ENCODE measurements at places on chromosomes 1 and 21.

DNA sequence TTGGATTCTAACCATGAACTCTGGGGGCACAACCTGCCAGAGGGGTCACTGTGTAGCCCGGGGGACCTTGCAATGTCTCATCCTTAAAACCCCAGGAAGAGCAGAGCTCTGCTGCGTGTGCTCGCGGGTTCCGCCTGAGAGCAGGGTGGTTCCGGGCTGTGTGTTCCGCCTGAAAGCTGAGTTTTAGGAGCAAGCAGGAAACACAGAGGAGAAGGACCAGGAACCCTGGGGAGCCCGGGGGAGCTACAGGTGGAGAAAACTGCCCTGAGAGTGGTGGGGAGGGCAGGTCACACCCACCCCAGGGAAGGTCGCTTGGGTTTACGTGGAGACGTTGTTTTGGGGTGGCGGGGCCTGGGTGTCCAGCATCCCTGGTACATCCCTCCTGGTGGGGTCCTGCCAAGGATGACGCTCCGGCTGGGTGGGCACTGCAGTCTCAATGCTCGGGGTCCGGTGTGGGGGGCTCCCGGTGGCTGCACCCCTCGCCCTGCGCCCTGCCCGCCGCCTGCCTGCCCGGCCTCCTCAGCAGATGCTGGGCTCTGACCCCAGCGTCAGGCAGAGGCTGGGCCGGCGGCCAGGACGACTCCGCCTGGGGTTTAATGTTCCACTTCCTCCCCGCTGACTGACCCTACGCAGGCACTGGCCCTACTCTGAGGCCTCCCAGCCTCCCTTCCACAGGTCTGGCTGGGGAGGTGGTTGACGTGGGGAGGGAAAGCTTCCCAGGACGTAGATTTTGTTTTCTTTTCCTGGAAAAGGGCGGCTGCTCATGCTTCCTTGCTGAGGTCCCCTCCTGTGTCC, 17.3 kb upstream of the C1orf159 start:
- DNase-seq = no peak

- no peak for DNase-seq
These were observed 70.5 kb downstream of the SSBP3 start for GRCh38 chr1:54335755-54336108.

- DNase-seq = no peak
These were observed 52.8 kb downstream of the C4BPA start for GRCh38 chr1:207156826-207157225.

- DNase-seq = no peak
These were observed 1.4 kb downstream of the GOLPH3L start for GRCh38 chr1:150695561-150695960.

- no peak for DNase-seq
These were observed 47.3 kb upstream of the FGGY start for GRCh38 chr1:59249396-59250137.

DNA sequence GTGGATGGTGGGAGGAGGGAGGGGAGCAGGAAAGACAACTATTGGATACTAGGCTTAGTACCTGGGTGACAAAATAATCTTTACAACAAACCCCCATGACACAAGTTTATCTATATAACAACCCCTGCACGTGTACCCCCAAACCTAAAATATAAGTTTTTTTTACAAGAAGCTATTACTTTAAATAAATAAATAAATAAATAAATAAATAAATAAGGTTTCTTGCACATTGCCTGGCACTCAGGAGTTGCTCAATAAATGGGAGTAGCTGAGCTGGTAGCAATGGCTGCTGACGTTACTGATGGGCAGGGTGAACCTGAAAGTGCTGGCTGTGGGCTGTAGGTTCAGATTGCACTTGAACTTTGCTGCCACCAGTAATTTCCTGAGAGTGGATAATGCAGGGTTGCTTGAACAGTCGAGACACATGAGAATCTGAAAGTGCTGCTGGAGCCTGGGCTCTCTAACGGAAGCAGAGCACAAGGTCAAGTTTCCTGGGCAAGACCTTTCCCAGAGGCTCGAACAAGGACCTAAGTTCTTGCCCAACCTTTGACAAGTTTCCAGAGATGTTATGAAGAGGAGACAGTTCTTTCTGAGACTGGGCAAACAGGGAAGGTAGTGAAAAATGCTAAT, 14.8 kb upstream of the KCNE2 start:
- no peak for DNase-seq

GRCh38 chr1:198915327-198916231, 276.7 kb downstream of the PTPRC start:
- no peak for DNase-seq

- no peak for DNase-seq
These were observed 180.8 kb downstream of the RPS6KC1 start for GRCh38 chr1:213231795-213232231.

- DNase-seq = no peak
These were observed 10.8 kb upstream of the LRRC71 start for GRCh38 chr1:156909671-156910070.

DNA sequence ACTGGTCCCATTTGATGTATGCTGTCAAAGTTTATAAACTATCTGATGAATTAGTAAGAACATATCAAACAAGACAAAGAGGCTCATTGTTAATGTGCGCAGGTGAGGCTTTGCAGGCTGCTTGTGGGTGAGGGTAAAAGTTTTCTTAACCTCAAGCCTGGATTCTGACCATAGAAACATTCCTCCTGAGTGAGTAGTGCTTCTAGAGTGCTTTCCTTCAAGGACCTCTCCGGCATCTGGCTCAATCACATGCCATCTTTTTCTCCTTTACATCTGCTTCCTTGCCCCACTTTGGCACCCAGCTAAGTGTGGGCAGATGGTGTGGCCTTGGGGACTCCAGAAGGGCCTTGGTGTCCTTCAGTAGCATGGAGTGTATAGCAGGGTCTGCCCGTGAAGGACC, 104.0 kb downstream of the ROR1 start:
- no peak for DNase-seq

GRCh38 chr1:207873055-207873890, 37.7 kb downstream of the CD34 start:
- no peak for DNase-seq

DNA sequence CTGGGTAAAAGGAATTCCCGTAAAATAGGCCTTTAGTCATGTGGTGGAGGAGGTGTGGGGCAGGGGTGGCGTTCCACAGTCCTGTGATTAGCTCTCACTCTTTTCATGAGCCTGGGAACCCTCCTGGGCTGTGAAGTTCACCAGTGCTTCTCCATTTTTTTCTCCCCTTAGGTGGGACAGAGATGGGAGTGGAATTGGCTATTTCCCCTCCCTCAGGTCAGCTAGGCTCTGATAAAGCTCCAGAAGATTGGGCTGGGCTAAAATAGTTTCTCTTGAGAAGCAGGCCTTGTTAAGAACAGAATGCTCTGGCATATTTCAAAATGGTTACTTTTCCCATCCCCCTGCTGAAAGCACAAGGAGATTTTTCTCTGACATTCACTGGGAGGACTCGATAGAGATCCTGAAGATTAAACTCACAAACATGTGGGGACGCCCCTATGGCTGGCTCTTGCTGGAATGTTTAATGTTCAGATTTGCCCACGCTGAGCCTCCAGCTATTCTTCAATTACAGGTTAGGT, 33.4 kb upstream of the SLC2A1 start:
- DNase-seq = no peak

GRCh38 chr1:233998456-233998855, 94.0 kb downstream of the SLC35F3 start:
- DNase-seq = no peak

GRCh38 chr1:116692879-116693278, 25.3 kb upstream of the IGSF3 start:
- DNase-seq = no peak

- DNase-seq = no peak
These were observed 6.9 kb downstream of the HTR1D start for GRCh38 chr1:23210351-23210785.

GRCh38 chr1:8584316-8584715, 233.1 kb downstream of the RERE start:
- DNase-seq = no peak

GRCh38 chr1:69570356-69570755, 2.6 kb downstream of the LRRC7 start:
- DNase-seq = no peak

GRCh38 chr1:201171063-201172036, 17.1 kb upstream of the TMEM9 start:
- DNase-seq = peak; percentile 15

DNA sequence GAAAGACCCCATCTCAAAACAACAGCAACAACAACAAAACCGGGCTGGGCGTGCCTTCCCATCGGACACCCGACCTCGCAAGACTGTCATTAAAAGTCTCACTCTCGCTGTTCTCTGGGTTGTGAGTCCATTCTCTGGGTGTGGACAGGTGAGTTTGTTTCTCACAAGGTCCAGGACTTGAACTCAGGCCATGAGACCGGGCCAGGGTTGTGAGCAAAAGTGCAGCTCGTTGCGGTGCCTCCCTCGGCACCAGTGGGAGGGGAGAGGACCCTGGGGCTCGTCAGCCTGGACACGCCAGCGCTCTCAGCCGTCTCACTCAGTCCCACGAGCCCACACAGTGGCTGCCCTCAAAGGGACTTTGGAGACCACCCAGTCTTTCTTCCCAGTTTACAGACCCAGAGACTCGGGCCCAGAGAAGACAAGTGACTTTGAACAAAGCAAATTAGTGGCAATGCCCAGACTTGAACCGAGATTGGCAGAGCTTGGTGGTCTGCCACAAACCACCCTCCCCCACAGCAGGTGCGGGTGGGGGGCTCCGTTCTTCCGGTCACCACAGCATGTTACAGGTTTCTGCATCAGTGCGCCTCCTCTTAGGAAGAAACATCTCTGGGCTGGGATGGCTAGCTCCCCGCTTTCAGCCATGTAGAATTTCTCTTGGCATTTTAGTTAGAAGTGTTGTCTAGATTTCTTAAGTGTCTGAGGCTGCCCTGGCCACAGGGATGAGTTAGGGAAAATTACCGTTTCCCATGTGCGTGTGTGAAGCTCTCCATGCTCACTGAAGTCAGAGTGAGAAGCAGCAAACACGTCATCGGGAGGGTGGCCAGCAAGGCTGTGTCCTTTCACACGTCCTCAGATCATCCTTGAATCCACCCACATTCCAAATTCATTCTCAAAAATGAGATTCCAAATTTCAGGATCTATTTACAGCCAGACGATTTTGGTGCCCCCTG, 28.3 kb downstream of the LRRC3 start:
- DNase-seq = no peak

DNA sequence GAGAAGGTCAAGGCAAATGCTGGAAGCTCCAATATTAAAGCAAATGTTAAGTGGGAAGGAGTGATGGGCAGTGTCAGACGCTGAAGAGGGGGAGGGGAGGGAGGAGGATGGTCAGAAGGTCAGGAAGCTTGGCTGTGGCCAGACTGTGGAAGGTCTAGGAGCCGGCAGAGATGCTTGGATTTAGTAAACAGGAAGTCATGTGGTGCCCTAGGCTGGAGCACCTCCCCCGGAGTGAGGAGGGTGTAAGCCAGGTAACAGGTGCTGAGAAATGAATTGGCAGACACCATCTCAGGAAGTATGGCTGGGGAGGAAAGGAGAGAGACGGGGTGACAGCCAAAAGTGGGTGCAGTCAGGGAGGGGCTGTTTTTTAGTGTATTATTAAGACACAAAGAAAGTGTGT, 17.7 kb downstream of the CSMD2 start:
- DNase-seq = no peak

GRCh38 chr21:32189688-32190483, 89.0 kb downstream of the MIS18A start:
- DNase-seq = no peak

DNA sequence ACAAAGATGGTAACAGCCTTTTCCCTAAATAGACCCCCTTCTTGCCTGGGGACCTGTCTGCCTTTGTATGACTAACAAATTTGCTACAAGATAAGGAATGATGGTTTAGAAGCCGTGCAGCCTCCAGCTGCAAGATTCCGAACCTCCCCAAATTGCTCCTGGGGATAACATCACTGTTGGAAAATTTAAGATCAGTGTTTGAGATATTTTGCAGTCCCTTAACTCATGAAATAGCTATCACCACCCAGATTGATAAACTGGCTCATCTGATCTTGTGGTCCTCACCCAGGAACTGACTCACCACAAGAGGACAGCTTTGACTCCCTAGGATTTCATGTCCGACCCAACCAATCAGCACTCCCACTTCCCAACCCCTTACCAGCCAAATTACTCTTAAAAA, 254.7 kb downstream of the USH2A start:
- no peak for DNase-seq

DNA sequence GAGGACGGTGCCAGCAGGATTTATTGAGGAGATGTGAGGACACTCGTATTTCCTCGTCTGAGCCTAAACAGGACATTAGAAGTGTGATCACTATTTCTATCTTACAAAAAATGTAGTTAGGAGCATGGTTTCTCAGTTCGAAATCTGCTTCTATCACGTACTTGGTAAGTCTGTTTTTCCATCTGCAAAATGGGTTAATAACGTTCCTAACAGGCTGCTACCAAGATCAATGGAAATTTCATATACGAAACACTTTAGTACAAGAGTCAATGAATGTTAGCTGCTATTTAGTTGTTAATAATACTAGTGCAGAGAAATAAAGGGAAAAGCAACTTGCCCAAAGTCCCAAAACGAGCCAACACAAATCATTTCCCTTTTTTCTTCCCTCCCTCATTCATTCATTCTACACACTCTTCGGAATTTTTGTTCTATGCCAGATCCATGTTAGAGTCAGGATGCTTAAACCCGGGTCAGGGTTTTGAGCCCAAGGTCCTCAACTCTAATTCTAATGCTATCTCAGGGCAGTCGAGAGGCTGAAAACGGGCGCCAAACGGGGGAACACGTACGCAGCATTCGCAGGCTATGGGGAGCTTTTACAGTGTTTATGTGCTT, 608 bp downstream of the SNRNP40 start:
- DNase-seq = no peak

GRCh38 chr1:9774712-9775679, 48.8 kb downstream of the CLSTN1 start:
- DNase-seq = no peak

DNA sequence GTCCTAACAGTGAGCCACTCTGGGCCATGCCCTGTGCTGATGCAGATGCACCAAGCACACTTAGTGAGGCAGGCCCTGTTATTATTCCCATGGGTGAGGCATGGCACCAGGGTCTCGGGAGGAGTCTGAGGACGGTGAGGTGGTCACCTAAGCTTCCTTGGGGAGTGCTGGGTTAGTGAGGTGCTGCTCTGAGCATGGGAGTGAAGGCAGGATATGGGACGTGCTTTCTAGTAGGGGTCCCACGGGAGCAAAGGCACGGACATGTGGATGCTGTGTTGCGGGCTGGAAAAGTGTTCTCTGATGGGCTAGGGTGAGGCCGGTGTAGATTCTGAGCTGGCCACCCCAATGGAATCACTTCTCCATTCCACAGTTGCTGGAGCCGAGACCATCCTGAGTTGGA, 77.5 kb upstream of the CSF3R start:
- DNase-seq = no peak

DNA sequence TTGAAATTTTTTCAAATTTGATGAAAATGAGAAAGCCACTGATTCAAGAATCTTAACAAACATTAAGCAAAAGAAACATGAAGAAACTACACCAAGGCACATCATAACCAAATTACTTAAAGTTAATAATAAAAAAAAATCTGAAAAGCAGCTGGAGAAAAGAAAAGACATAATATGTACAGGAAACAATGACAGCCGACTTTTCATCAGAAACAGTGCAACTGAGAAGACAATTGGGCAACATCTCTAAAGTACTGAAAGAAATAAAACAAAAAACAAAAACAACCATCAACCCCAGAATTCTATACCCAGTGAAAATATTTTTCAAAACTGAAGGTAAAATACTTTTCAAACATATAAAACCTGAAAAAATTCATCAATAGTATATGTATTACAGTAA, 73.8 kb upstream of the DMRTA2 start:
- no peak for DNase-seq
